GM18507 (cell line): ENCODE measurements at places on chromosomes 3 and 15.

GRCh38 chr3:148646126-148646665 lies 51.5 kb upstream of the AGTR1 start:
- no peak for DNase-seq

- no peak for DNase-seq
Measured at GRCh38 chr3:188664795-188665194, 507.0 kb upstream of the TPRG1 start.

DNA sequence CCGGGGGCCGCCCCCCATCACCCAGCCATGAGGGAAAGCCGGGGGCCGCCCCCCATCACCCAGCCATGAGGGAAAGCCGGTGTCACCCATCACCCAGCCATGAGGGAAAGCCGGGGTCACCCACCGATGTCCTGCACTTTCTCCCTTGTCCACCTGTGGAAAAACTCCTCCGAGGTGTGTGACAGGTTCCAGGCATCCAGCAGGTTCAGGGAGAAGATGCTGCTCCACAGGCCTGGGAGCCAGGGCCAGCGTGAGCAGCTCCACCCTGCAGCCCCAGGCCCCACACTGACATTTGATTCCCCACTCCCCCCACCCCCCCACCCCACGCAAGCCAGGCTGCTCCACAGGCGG lies 15.5 kb upstream of the EHD4 start:
- no peak for DNase-seq

DNA sequence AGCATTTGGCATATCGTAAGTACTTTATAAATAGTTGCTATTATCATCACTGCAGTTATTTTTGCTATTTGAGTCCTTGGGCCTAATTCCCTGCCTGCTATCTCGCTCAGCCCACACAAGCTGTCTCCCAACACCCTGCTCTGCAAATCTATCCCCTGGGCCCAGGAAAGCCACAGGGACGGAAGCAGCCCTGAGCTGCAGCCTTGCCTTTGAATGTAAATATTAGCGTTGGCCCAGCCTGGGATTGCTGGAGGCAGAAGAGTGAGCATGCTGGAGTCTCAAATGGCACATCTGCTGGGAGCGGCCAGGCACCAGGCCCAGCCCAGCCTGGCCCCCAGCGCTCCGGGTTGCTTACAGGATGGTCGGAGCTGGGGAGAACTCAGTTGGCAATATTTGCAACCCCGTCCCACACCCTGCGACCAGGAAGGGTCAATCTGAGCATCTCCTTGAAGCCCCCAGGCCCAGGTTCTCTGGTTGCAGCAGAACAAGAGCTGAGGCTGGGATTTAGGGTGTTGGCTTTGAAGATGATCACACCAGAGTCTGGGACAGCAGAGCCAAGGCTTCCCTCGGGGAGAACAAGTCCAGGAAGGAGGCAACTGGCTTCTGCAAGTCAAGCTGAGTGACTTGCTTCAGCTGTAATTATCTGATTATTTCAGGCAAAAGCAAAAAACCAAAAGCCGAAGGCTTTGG lies 529.6 kb downstream of the SHQ1 start:
- DNase-seq = no peak

DNA sequence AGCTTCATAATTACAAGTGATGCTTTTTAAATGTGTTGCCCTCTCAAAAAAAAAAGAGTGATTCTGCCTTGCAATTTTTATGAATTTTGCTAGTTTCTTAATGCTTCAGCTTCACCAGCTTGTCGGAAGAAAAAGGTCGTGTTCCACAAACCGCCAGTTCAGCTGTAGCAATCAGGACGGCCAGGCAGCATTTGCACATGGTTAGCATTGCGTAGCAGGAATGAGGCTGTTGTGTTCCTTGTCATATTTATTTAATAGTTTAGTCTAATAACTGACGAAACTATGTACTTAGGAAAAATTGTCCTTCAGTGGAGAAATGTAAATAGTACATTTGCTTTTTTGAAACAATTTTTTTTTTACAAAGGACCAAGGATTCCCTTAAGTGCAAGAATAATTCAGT lies 64.9 kb upstream of the SELENOK start:
- no peak for DNase-seq

GRCh38 chr3:45554006-45554666 lies 40.4 kb upstream of the LIMD1 start:
- no peak for DNase-seq

DNA sequence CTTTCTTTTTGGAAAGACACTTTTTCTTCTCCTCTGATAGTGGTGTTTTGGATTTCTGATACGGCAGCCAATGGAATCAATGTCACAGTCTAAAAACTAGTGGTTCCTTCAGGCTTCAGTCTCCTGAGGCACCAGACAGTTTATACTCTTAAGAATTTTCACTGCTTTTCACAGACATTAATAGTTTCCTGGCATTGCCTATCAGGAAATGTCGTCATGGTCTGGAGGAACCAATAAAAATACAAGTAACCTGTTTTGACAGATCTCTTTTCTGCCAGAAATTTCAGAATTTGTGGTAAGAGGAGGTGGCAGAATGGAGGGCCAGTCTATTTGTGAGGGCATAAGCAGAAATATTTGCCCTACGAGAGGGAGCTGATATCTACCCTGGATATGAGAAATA lies 44.8 kb downstream of the FILIP1L start:
- no peak for DNase-seq

- no peak for DNase-seq
Measured at GRCh38 chr3:131406274-131406673, 24.7 kb downstream of the NUDT16 start.

GRCh38 chr3:32686713-32687112 lies 1.7 kb downstream of the CNOT10 start:
- DNase-seq = no peak

DNA sequence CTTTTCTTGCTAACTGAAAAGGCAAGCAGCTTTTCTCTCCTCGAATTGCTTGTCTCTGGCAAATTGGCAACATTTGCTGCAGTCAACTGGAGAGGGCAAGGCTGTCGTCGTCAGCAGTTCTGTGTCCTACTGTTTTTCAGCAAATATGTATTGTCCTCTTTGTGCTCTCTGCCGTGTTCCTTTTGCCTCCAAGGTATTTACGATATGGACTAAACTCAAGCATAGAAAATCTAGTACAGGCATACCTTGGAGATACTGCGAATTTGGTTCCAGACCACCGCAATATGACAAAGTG lies 558 bp upstream of the SLC30A4 start:
- DNase-seq = no peak

DNA sequence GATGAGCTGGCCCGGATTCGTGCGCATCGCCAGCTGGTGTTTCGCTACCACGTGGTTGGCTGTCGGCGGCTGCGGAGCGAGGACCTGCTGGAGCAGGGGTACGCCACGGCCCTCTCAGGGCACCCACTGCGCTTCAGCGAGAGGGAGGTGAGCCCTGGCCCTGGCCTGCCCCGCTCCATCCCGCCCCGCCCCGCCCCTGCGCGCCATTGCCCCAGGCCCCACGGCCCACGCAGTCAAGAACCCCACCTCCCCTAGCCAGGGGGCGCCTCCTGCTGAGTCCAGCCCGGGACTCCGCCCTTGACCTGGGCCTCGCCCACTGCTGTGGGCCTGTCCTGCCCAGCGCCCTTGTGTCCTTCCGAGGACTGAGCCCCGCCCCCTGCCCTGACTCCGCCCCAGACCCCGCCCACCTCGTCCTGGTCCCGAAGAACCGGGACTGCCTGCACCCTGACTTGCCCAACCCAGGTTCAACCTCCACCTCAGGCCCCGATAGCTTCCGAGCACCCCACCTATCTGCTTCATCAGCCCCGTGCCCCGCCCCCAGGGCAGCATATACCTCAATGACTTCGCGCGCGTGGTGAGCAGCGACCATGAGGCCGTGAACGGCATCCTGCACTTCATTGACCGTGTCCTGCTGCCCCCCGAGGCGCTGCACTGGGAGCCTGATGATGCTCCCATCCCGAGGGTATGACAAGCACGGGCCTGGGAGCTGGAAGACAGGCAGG lies 14.8 kb downstream of the NT5DC2 start:
- no peak for DNase-seq

DNA sequence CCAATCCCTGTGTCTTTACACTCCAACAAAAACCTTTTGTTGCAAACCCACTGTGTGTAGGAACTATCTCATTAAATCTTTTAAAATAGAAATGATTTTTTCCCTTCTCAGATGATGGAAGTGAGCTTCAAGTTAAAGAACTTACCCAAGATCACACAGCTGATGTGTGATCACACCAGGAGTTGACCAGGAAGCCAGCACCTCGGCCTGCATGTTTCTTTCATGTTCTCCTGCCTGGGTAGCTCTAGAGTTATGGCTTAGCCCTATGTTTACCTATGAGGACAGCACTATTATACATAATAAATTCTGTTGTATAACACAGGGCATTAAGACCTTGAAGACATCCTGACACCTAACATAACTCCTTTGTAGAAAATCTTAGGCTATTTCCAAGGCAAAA lies 132.1 kb upstream of the KLHL25 start:
- no peak for DNase-seq

GRCh38 chr15:66196602-66197001 lies 56.9 kb downstream of the MEGF11 start:
- no peak for DNase-seq

GRCh38 chr15:32717426-32718226 lies at the start of gene GREM1:
Gene GREM1 (plus strand): TSS chr15:32718004. CDS start chr15:32730691, 12,687 bp downstream.
- DNase-seq = no peak

DNA sequence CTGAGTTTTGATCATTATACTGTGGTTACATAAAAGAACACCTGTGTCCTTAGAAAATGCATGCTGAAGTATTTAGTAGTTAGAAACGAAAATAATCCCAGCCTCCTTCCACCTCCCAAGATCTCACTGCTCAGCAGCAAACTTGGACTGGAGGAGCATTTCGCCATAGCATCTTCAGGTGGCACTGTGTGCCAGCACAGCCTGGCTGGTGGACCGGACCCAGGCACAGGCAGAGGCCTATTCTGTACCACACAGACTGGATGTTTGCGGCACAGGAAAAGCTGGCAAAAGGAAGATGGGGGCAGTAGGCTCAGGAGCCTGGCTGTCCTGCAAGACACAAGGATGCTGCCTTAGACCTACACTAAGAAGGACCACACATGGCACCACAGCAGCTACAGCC lies 10.2 kb downstream of the STIMATE start:
- DNase-seq = no peak

GRCh38 chr15:93413745-93414144 lies 324.7 kb upstream of the RGMA start:
- no peak for DNase-seq

- no peak for DNase-seq
Measured at GRCh38 chr3:142530296-142530695, 48.2 kb downstream of the ATR start.

GRCh38 chr3:42488687-42489086 lies 13.8 kb upstream of the VIPR1 start:
- no peak for DNase-seq

DNA sequence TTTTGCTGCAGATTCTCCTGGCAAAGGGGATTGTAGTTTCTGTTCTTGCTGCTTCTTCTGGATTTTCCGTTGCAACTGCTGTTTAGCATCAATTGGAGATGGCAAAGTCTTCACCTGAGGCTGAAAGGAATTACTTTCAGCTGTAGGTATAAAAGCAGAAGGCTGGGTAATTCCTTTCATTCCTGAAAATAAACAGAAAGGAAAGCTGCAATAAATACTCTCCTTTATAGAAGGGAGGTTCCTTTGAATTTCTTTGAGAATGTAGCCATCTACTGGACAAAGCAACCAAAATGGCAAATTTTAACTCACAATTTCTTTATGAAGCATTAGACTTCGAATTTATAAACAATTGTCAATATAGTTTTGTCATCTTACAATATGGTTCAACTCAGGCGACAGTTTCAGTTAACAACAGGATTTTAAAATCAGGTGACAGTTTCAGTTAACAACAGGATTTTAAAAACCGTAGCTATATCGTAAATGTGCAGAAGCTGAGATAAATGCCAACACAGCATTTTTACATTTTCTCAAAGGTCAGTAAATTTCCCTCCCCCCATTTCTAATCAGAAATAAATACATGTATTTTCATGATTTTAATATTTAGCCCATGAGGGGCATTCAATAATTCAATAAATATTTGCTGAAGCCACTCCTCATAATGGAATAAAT lies 104.9 kb upstream of the NEDD4 start:
- no peak for DNase-seq

GRCh38 chr3:186286114-186286513 lies 75.9 kb downstream of the DGKG start:
- DNase-seq = no peak

GRCh38 chr3:43872301-43872700 lies 181.6 kb downstream of the ABHD5 start:
- DNase-seq = no peak

- DNase-seq = no peak
Measured at GRCh38 chr3:119297169-119297568, 3.0 kb downstream of the ARHGAP31 start.

GRCh38 chr3:45787551-45787950 lies 8.8 kb downstream of the SLC6A20 start:
- DNase-seq = no peak

DNA sequence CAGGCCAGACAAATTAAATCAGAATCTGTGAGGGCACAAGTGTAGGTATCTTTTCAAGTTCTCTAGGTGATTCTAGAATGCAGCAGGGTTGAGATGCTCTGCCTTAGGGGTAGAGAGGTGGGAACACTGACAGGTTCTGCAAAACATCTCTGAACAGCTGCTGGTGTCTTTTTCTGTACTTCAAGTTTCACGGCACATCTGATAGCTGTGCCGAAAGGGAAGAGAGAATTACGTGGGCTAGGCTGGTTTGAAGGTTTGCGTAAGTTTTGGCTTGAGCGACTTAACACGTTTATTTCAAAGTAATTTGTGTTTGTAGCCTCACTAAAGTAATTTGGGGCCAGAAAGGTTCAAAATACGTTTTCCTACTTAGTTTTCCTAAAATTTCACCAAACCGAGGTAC lies 22.5 kb downstream of the PXK start:
- no peak for DNase-seq

GRCh38 chr3:138875754-138876664 lies 41.3 kb upstream of the PIK3CB start:
- DNase-seq = no peak

DNA sequence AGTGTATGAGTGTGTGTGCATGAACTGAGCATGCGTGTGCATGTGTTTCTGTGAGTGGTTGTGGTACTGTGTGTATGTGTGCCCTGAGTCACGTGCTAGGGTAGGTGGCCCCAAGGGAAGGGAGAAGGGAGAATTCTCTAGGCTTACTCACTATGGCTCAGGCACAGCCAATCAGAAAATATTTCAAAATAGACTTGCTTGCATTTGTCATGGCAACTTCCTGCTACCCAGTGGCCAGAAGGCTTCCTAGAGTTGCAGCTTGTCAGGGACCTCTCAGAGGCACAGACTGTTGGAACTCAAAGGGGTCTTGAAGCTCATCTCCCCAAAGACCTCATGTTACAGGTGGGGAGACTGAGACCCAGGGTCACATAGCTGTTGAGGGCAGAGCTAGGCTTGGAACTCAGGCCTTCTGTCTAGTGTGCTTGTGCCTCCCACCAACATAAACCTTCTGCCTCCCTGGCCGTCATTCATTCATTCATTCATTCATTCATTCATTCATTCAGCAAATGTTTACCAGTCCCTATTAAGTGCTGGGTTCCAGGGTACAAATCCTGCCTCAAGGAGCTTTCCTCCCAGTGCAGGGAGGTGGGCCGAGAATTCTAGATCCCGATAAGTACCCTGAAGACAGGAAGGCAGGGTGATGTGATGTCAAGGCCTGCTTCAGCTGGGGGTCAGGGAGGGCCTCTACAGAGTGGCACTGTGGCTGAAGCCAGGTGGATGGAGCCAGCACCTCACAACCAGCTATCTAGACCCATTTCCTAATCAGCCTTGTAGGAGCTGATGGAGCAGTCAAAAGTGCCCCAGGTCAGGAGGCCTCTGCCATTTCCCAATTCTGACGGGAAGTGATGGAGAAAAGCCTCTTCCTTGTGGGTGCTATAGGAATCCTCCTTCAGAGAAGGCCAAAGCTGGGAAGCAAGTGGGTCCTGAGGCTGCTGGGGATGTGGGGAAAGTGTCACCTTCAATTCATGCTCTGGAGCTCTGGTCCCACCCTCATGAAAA lies 10.9 kb upstream of the RFT1 start:
- no peak for DNase-seq
